ENCODE measurements at places on chromosomes 1 and 21. TPM values are rescaled to one million over a fixed set of nuclear protein-coding genes. Genes with fewer than 3 reads are reported as not detected.

The C1QB gene
- 454 TPM for total RNA-seq

The MX1 gene
- 82.5 TPM for total RNA-seq

The GJA9 gene
- total RNA-seq: not detected

GRCh38 chr1:162404550-162405160, 7.3 kb downstream of the SH2D1B start:
- H3K27me3 ChIP-seq: no peaks in the 10 kb centered on the region
- no peak overlapping the region for H3K4me3 ChIP-seq

DNA sequence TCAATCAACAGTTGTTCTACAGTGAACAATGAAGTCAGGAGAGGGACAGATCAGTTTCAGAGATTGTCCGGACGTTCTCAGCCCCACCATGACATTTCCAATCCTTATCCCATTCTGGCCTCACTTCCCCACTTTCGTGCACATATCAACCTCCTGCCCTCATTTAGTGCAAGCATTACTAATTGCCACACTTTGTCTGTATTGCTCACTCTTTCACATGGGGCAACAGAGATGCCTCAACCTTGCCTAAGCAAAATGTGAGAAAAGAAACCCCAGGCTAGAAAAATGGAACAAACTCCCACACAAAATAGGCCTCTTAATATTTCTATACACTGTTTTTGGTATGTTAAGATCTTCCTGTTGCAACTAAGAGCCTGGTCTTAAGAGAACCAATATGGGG, 8.9 kb upstream of the RGS1 start:
- H3K36me3 ChIP-seq: no peaks in the 10 kb centered on the region
- no peak overlapping the region for H3K27ac ChIP-seq
- H3K4me3 ChIP-seq: no peak overlapping the region
- H3K4me1 ChIP-seq: no peaks in the 10 kb centered on the region
- H3K27me3 ChIP-seq: no peaks in the 10 kb centered on the region

DNA sequence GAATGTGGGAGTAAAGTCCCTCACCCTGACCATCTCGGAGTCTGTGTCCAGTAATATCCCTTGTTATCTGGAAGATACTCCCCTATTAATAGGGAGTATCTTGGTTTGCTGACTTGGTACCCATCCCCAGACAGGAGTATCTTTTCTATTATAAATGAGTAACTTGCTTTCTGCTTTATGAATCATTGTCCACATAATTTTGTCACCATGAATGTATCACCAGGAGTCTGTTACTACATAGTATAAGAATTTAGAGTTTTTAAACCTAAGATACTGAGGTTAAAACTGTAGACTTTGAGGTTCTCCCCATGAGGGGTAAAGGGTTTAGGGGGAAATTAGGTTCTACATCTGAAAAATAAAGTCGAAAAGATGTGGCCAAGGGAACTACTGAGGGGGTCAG, 175.6 kb downstream of the FCRL5 start:
- H3K4me3 ChIP-seq: no peak overlapping the region
- no peaks in the 10 kb centered on the region for H3K36me3 ChIP-seq
- H3K27me3 ChIP-seq: no peaks in the 10 kb centered on the region
- DNase-seq: no peak
- no peak overlapping the region for H3K27ac ChIP-seq

DNA sequence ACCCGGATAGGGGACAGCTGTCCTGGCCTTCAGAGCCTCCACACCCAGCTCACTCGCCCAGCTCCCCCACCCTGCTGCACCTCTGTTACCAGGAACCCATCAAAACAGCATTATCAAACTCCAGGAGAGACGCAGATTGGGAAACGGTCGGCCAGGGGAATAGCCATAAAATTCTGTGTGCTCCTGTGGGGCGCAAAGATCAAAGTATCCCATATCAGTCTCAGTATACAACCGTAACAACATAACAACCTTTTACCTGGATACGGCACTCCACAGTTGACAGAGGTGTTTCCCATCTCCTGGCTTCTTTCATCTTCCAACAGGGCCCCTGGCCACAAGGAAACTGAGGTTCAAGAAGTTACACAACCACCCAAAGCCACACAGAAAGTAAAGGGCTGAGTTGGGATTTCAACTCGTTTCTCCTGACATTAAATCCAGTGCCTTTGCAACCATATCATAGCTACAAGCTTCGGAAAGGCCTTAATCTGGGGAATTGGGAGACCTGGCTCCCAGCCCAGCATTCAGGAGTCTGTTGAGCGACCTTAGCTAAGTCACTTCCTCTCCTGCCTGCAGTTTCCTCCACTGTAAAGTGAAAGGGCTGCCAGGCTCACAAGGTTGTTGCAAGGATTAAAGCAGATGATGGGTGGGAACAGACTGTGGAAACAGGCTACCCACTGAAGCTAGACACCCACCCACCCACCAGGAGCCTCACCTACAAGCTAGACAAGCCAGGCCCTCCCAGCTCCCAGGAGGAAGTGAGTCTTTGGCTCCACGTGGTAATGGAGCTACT, 8.1 kb upstream of the EPHB2 start:
- H3K27ac ChIP-seq: no peak overlapping the region
- no peak for DNase-seq
- H3K4me3 ChIP-seq: no peak overlapping the region
- H3K36me3 ChIP-seq: no peaks in the 10 kb centered on the region
- H3K4me1 ChIP-seq: no peaks in the 10 kb centered on the region

GRCh38 chr1:45522324-45523104, 830 bp upstream of the PRDX1 start:
- peaks cover 13% of the 10 kb centered on the region for H3K4me1 ChIP-seq
- DNase-seq: no peak
- H3K27ac ChIP-seq: peak overlapping the region; percentile 90
- no peaks in the 10 kb centered on the region for H3K27me3 ChIP-seq
- H3K36me3 ChIP-seq: peaks cover 11% of the 10 kb centered on the region
- peak overlapping the region; percentile 93 for H3K4me3 ChIP-seq

DNA sequence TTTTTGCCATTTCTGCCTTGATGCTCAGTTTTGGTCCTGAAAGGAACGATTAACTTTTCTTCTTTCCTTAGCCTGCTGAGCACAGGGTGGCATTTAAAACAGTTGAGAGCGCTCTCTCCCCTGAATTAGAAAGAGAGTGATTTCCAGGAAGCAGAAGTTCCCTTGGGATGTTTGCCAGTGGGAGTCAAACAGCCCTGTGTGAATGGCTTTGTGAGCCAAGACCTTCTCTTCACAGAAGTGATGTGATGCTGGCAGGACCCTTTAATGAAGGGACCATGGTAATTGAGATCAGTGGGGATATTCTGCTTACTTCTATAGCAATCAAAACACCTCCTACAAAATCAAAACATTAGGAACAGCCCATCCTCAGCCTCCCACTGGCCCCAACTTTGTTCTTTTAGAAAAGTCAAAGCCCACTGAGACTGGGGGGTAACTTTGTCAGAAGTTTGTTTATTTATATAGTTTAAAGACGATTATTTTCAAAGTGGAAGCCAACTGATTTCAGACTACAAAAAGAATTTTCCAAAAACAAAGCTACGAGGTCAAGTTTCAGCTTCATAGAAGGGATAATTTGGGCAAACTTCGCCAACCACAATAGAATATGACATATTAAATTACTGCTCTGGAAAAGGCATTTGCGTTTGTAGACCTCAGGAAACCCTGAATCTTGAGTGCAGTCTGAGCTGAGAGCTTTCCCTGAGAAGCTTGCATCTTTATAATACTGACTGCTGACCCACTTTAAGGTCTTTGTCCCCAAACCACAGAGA, 122.7 kb downstream of the GABPA start:
- no peak overlapping the region for H3K4me3 ChIP-seq
- no peaks in the 10 kb centered on the region for H3K36me3 ChIP-seq
- H3K27ac ChIP-seq: no peak overlapping the region
- no peaks in the 10 kb centered on the region for H3K4me1 ChIP-seq
- no peaks in the 10 kb centered on the region for H3K27me3 ChIP-seq

DNA sequence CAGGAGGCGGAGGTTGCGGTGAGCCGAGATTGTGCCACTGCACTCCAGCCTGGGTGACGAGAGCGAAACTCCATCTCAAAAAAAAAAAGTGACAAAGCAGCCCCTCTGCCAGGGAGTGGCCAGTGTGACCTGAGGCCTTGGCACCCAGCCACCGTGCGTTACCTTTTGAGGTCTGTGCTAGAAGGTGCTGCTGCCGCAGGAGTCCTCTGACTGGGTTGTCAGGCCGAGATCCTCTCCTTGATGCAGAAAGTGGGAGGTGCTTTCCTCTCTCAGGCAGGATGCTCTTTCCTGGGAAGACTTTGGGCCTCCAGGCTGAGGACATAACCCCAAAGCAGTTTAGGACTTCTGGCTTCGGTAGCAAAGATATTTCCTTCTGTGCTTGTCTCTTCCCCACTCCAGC, 280.5 kb upstream of the VAMP3 start:
- no peaks in the 10 kb centered on the region for H3K36me3 ChIP-seq
- no peak for DNase-seq
- H3K4me1 ChIP-seq: no peaks in the 10 kb centered on the region

The PRELP gene
- 142 TPM for total RNA-seq

The PIK3CD gene
- total RNA-seq: 19.7 TPM

DNA sequence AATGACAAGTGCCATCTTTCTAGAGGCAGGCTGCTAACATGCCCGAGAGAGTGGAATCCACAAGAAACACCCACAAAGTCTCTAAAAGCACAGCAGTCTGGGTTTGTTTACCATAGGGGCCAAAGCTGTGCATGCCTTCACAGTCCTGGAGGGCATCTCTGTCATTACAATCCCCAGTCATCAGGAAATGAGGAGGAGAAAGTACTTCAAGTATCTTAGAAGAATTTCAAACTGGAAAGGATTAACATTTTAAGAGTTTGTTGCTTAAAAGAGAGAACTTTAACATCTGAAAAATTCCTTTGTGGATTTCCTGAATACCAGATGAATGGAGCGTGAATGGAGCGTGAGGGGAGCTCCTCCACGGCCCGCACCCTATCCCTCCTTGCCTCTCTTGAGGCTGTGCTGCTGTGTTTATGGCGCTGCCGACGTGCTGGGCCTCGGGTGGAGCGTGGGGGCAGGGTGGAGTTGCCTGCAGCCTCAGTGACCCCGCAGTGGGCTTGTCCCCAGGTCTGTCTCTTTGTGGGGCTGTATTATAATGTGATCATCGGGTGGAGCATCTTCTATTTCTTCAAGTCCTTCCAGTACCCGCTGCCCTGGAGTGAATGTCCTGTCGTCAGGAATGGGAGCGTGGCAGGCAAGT, 23.3 kb downstream of the SLC6A17 start:
- H3K4me1 ChIP-seq: no peaks in the 10 kb centered on the region
- H3K4me3 ChIP-seq: no peak overlapping the region
- H3K27me3 ChIP-seq: no peaks in the 10 kb centered on the region

The NPL gene
- 2.1 TPM for total RNA-seq

The OR2L2 gene
- total RNA-seq: not detected

DNA sequence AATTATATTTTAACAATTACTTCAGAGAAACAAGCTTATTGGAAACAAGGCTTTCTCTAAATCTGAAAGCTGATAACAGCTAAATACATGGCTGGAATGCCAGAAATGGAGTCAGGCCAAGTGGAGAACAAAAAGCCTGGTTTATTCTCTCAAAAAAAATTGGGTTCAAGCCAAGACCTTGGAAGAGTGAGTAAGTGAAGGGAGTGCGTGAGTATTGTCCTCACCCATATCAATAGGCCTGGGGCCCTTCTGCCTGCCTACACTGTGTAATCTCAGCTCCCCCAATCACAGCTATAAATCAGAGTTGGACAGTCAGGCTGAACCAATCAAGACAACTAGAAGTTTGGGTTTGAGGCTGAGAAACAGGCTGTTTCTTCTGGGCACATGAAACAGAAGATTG, 7.4 kb downstream of the KYAT3 start:
- H3K4me3 ChIP-seq: no peak overlapping the region
- peaks cover 16% of the 10 kb centered on the region for H3K4me1 ChIP-seq
- no peaks in the 10 kb centered on the region for H3K27me3 ChIP-seq
- peak overlapping the region; percentile 39 for H3K27ac ChIP-seq
- H3K36me3 ChIP-seq: peaks cover 23% of the 10 kb centered on the region

The IRF6 gene
- total RNA-seq: 7.6 TPM

The OLFM3 gene
- total RNA-seq: not detected

The DMRTA2 gene
- total RNA-seq: not detected

GRCh38 chr1:238537641-238538040, 646.9 kb upstream of the ZP4 start:
- H3K27me3 ChIP-seq: no peaks in the 10 kb centered on the region
- H3K36me3 ChIP-seq: no peaks in the 10 kb centered on the region
- DNase-seq: no peak
- no peak overlapping the region for H3K27ac ChIP-seq
- no peaks in the 10 kb centered on the region for H3K4me1 ChIP-seq

The SYPL2 gene
- 8.1 TPM for total RNA-seq

DNA sequence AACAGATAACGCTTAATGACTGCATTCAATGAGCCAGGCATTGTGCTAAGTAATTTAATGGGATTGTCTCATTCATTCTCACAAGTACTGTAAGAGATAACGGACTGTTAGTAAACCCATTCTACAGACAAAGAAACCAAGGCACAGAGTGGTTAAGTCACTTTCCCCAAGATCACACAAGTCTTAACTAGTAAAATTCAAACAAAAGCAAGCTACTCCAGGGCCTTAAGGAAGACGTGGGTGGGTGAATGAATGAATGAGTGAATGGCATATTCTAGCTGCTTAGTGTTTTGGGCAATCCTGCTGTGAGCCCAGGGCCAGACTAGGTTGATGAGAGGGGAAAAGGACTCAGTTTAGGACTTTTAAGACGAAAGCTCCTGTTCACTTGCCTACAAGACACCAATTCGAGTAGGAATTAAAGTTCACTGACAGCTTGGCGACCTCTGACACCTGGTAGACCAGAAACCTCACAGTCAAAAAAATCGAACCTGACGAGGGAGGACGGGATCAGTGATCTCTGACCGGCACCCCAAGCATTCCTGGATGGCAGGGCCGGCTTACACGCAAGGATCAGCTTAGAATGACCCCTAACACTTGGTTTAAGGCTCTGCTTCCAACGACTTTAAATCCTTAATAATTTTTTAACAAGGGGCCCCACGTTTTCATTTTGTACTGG, 557 bp downstream of the EMC1 start:
- DNase-seq: no peak
- H3K27me3 ChIP-seq: no peaks in the 10 kb centered on the region
- peaks cover 29% of the 10 kb centered on the region for H3K4me1 ChIP-seq
- peak overlapping the region; percentile 85 for H3K27ac ChIP-seq
- no peaks in the 10 kb centered on the region for H3K36me3 ChIP-seq
- peak overlapping the region; percentile 84 for H3K4me3 ChIP-seq

GRCh38 chr1:111884772-111885443, 104.6 kb downstream of the KCND3 start:
- H3K4me3 ChIP-seq: no peak overlapping the region
- no peak overlapping the region for H3K27ac ChIP-seq
- H3K27me3 ChIP-seq: no peaks in the 10 kb centered on the region
- H3K4me1 ChIP-seq: no peaks in the 10 kb centered on the region
- no peak for DNase-seq

- no peaks in the 10 kb centered on the region for H3K36me3 ChIP-seq
- no peak overlapping the region for H3K4me3 ChIP-seq
- no peak overlapping the region for H3K27ac ChIP-seq
- H3K4me1 ChIP-seq: no peaks in the 10 kb centered on the region
- DNase-seq: no peak
- no peaks in the 10 kb centered on the region for H3K27me3 ChIP-seq
Observed at GRCh38 chr1:110135666-110136065, 14.6 kb upstream of the SLC6A17 start.
